Mammary epithelial cell (primary cell): ENCODE measurements at places on chromosomes 1 and 21. TPM values are rescaled to one million over a fixed set of nuclear protein-coding genes. Genes with fewer than 3 reads are reported as not detected.

- DNase-seq = no peak
Observed at GRCh38 chr21:34499116-34499515, 12.9 kb downstream of the KCNE1 start.

Gene NR1I3
- not detected for total RNA-seq

Gene RNU1-3
- total RNA-seq = 1,042 and 1,398 TPM in 2 replicates

DNA sequence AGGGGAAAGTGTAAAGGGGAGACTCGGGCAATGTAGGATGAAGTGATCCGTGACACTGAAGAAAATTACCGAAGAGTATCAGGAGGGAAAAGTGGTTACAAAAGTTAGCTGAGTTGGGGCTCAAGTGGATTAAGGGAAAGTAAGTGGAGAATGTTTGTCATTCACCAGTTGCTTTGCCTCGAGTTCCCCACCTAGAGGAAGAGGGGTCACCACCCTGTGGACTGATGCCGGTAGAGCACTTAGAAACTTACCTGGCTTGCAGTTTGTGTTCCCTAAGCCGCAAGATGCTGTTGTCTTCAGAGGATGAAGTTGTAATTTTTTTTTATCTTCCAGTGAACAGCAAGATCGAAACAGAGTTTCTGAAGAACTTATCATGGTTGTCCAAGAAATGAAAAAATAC, 1.0 kb downstream of the PER3 start:
- DNase-seq = no peak

Gene GPR89B
- total RNA-seq = 36.0 TPM

Gene MYBPH
- total RNA-seq = not detected

Gene MMP23B
- total RNA-seq = 2.1 and 2.3 TPM in 2 replicates

Gene CELA3A
- not detected in 2 replicates for total RNA-seq

DNA sequence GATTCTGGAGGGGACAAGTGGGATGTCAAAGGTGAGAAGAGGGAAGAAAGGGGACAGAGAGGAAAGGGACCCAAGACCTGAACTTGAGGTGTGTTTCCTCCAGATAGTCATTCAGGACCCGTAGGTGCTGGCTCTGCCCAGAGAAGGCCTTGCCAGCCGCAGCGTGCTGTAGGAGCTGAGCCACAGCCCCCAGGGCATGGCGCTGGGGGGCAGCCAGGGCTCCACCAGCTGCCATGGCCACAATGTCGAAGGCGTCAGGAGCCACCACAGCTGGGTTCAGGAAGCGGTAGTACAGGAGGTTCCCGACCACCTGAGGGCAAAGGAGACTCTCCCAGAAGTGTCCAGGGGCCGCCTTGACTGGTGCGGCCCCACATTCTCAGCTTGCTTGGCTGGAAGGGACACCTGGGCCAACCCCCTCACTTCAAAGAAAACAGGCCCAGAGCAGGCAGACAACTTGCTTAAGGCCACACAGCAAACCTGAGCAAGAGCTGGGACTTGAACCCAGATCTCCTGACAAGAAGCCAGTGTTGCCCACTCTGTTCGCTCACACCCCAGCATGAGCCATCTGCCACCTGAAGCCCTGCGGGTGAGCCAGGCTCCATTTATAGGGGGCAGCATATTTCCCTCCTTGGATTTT, 34.0 kb upstream of the MEF2D start:
- no peak for DNase-seq

Gene ST6GALNAC5
- total RNA-seq = 0.88 and 1.1 TPM in 2 replicates

DNA sequence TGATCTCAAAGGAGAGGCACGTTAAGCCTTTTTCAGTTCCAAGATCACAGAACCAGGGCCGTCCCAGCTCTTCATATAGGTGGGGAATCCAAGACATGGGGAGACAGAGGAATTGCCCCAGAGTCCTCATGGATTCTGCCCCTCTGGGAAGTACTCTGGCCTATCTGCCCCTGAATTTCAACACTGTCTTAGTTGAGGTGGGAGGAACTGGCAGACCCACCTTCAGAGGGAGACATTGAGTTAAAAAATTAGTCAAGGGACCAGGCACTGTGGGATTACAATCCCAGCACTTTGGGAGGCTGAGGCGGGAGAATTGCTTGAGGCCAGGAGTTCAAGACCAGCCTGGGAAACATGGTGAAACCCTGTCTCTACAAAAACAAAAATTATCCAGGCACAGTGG, 2.1 kb upstream of the KNCN start:
- DNase-seq = no peak

Gene HOOK1
- total RNA-seq = 8.5 and 9.6 TPM in 2 replicates

Gene EDARADD
- total RNA-seq = 8.2 and 17.8 TPM in 2 replicates

DNA sequence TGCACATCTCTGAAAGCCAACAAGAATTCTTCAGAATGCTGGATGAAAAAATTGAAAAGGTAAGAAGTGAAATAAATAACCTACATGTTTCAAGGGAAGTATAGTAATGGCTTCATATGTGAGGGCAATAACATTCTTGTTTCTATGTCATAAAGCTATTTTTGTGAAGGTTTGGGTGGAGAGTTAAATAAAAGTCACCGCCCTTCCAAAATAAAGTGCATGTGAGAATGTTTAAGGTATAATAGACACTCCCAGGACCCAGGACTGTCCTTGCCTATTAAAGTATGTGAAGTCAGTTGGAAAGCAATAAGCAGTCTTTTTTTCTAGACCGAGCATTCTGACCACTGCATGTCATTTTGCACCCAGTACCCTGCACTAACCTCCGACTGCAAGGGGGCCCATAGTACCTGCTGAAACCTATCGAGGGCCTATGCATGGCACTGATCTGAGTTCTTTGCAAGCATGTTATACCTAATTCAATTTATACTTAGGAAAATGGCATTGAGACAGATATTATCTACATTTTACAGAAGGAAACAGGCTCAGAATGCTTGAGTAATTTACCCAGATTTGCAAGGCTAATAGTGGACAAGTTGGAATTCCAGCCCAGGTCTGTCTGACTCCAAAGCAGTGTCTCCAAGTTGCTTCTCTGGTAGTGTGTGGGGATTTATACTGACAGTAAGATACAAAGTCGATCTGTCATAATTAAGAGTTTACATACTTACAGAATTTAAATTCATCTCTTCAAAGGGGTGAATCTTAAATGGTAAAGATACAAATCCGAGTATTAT, 156.1 kb downstream of the EDEM3 start:
- DNase-seq = no peak

DNA sequence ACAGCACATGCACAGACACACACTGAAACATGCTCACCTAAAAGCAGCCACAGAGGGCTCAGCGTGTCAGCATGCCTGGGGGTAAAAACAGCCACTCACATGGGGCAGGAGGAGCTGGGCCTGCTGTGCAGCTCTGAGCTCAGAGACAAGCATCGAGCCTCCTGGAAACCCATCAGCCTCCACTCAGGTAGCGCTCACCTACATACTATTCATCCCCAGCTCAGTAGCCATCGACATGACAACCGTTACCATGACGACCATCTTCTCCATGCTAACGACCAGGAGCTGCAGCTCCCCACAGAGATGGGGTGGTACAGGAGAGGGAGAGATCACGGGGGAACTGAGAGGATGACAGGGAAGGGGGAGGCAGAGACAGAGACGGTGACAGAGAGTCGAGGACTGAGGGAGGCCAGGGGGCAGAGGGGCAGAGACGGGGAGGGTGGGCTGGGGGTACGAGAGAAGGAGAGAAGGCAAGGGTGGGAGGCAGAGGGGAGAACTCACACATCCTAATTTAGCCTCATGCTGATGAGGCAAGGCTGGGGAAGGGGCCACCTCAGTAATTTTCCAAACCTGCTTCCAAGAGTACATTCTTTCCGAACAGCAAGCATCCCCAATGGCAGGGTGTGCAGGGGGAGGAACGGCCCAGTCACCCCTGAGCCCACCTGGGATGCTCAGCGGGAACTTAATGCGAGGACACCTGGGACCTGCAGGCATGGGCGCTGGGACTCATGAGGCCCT, 28.4 kb downstream of the SDC3 start:
- peak; percentile 27 for DNase-seq

Gene CLCA4
- 2.8 TPM for total RNA-seq

- peak; percentile 70 for DNase-seq
Observed at GRCh38 chr1:15272009-15272781, 25.2 kb downstream of the FHAD1 start.

Gene NID1
- total RNA-seq = 8.0 and 9.3 TPM in 2 replicates

DNA sequence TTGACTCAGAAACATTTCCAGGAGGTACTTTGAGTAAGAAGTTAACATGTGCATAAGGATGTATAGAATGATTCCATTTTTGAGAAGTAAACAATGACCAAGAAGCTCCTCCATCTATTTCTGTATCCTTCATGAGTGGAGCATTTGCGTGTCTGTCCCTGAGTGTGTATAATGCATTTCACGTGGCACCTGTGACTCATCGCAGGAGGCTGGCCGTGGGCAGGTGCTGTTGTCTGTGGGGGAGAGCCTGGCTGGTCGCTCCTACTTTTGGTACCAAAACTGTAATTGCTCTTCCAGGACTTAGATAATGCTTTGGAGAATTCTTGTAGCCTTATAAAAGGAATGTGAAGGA, 16.5 kb downstream of the SLC37A1 start:
- DNase-seq = no peak

Gene CYP4A11
- total RNA-seq = not detected

Gene RBM8A
- total RNA-seq = 172 and 206 TPM in 2 replicates

DNA sequence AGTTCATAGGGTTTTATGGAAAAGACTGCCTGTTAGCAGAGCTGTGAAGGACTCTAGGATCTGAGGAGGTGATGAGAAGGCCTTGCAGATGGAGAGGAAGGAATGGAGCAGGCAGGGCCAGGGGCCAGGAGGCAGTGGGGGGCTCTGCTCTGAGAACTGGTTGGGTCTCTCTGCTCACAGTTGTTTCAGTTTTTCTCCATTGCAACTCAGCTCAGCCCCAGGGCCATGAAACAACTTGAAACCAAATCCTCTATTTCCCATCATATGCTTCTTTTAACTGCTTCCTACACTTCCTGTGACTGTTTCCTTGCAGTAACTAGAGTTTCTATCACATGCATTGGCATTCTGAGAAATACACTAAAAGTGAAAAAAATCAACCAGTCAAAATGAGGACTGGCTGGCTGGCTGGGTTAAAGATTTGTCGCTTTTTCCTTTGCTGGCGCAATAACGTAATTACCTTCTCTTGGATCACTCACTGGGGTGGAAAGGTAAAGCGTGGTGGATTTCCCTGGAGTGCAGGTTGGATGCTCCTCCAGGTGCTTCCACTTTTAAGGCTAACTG, 172.0 kb downstream of the CDC7 start:
- no peak for DNase-seq

DNA sequence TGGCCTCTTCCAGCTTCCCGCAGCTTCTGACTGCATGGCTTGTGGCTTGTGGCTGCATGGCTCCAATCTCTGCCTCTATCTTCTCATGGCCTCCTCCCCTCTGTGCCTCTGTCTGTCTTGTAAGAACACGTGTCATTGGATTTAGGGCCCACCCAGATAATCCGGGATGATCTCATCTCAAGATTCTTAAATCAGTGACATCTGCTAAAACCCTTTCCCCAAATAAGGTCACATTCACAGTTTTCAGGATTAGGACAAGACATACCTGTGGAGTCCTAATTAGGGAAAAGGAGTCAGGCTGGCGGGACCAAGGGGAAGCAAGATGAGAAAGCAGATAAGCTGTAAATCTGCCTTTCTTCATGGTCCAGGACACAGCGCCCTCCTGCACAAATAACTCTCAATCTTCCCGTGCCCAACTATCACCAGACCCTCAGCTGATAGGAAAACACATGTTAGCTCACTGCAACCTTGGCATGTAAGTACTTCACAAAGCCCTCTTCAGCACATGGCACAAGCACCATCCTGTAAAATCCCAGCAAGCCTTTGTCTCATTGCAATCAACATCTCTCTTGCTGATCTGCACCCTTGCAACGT, 82.2 kb downstream of the SPSB1 start:
- DNase-seq = no peak

Gene KCNJ9
- not detected for total RNA-seq

DNA sequence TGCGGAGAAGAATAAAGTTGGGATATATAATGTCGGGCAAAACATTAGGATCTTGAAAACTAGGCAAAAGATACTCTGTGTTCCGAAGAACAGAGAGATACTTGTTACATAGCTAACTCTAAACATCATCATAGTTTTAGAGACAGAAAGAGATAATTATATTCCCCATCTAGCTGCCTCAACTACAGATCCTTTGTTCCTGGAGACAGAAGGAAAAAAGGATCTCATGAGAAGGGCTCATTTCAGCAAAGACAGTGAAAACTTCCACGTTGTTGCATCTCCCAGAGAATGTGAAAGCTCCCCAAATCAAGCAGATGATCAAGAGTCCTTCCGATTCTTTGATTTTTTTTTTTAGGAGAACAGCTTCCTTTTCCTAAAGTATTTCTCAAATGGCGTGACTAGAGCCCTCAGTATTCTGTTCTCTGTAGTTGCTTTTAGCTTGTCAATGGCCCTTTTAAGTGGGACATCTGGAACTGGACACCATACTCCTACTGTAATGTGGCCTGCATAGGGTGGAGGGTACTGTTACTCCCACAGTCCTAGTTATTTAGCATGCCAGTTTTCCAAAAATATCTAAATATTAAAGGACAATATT, 1048.2 kb downstream of the TTLL7 start:
- no peak for DNase-seq

Gene CYP4X1
- under 0.01 TPM for total RNA-seq

GRCh38 chr1:200262326-200262965, 147.4 kb downstream of the ZNF281 start:
- DNase-seq = no peak

GRCh38 chr1:67142931-67143330, 8.2 kb upstream of the C1orf141 start:
- no peak for DNase-seq

DNA sequence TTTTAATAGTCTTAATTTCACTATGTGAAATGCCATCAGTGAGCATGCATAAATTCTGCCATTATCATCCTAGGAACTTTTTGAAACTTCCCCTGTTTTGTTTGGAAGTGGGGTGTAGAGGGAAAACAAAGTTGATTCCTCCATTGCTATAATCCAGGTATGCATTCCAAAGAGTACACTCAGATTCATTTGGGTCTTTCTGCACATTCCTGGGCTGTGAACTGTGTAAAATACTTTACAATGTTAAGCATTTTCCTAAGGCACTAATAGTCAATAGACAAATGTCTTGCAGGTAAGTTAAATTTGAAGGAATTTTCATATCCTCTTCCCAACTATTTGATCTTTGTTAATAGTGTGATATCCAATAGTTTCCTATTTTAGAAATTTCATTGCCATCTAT, 36.2 kb downstream of the SGIP1 start:
- no peak for DNase-seq
